GM23338 (cell line): ENCODE measurements at places on chromosomes 7 and 10. TPM values are rescaled to one million over a fixed set of nuclear protein-coding genes. Genes with fewer than 3 reads are reported as not detected.

DGKB gene
- 4.0 and 4.8 TPM in 2 replicates for polyA plus RNA-seq

GIMAP4 gene
- 0.19 TPM in 1 of 2 replicates, not detected in the other for polyA plus RNA-seq

PMS2 gene
- 4.3 and 5.2 TPM in 2 replicates for polyA plus RNA-seq

STEAP1B gene
- polyA plus RNA-seq: 4.5 and 4.9 TPM in 2 replicates

GPR15LG gene
- polyA plus RNA-seq: not detected in 2 replicates
